Aorta (tissue), 5 donors: ENCODE measurements at places on chromosomes 7 and 10. TPM values are rescaled to one million over a fixed set of nuclear protein-coding genes. Genes with fewer than 3 reads are reported as not detected.

The PDZD7 gene
- total RNA-seq, result 1.1 TPM

The CFAP70 gene
- total RNA-seq, result 0.94 TPM

DNA sequence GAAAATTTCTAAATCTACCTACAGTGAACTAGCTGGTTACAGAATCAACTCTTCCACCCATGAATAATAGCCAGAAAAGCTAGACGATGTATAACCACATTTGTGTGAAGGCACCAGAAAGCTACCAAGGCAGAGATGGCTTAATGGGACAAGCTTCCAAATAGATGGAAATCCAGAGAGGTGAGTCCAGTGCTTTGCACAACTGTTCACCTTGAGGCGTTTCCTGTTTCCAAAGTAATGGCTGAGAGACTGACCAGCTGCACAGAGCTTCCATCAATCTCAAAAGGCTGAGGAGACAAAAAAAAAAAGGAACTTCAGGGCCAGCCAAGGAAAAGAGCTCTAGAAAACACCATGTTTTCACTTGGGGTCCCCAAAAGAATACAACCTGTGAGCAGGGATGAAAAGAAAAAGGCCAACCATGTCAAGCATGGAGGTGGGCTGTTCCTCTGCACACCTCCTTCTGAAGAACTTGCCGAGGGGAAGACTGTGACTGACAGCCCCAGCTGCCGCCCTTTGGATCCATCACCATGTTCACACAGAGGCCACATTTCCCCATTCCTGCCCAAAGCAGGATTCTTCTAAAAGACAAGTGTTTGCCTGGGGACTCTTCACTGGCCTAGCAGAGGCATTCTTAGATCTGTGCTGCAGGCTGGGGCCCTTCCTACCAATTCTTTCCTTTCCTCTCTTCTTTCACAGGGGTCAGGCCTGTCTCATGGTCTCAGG lies 72.9 kb downstream of the ARHGAP21 start:
- H3K27me3 ChIP-seq, result no peaks in the 10 kb centered on the region
- H3K27ac ChIP-seq, result no peak overlapping the region
- no peak overlapping the region for H3K4me3 ChIP-seq
- DNase-seq, result no peak

GRCh38 chr10:10038348-10038747 lies 979.3 kb upstream of the CELF2 start:
- no peaks in the 10 kb centered on the region for H3K36me3 ChIP-seq
- H3K27ac ChIP-seq, result no peak overlapping the region
- no peak overlapping the region for H3K4me3 ChIP-seq
- DNase-seq, result no peak

GRCh38 chr10:26438534-26439341 lies 597 bp downstream of the APBB1IP start:
- H3K27me3 ChIP-seq, result no peaks in the 10 kb centered on the region
- DNase-seq, result peak; percentile 76
- no peaks in the 10 kb centered on the region for H3K4me1 ChIP-seq
- H3K4me3 ChIP-seq, result no peak overlapping the region

GRCh38 chr10:77244286-77244685 lies 393.3 kb downstream of the KCNMA1 start:
- H3K27ac ChIP-seq, result peak overlapping the region; percentile 29
- H3K4me3 ChIP-seq, result no peak overlapping the region
- H3K36me3 ChIP-seq, result no peaks in the 10 kb centered on the region
- H3K4me1 ChIP-seq, result peaks cover 18% of the 10 kb centered on the region

DNA sequence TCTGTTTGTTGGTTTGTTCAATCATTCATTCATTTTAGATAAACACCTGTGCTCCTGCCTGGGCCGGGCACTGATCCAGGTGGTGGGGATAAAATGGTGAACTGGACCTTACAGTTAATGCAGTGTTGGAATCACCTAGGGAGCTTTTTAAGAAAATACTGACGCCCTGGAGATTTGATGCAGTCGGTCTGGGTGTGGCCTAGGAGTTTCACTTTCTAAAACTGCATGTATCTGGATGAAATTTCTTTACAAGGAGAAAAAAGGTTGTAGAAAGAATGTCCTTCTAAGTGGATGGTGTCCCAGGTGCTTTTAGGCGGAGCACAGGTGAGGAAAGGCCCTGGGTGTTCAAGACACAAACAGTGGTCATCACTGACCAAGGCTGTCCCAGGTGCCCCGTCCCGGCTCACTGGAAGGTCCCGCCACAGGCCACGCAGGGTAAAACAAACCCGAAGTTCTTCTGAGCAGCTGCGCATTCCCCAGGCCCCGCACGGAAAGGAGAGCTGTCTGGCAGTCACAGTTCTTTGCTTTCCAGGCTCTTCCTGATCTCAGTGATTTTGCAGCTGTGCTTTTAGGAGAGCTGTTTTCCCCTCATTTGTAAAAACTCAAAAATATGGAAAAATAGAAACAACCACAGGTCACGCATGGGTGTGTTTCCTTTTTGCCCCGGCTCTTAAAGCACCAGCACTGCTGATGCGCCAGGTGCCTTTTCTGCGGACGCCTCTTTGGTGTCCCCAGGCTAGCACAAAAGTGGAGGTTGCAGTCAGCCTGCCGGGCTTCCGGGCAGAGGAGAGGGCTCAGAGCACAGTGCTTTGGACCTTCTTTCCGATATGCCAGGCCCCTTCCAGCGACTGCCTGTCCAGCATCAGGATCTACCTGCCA lies 161.9 kb downstream of the GRK5 start:
- H3K27me3 ChIP-seq, result no peaks in the 10 kb centered on the region
- H3K4me1 ChIP-seq, result no peaks in the 10 kb centered on the region
- H3K36me3 ChIP-seq, result no peaks in the 10 kb centered on the region
- no peak overlapping the region for H3K27ac ChIP-seq
